Left cardiac atrium (tissue), 4 donors: ENCODE measurements at places on chromosomes 12 and 14. TPM values are rescaled to one million over a fixed set of nuclear protein-coding genes. Genes with fewer than 3 reads are reported as not detected.

The RBP5 gene
- total RNA-seq = 0.97 TPM

The MUCL1 gene
- not detected for total RNA-seq

The P2RX2 gene
- not detected for total RNA-seq

The RDH16 gene
- 0.29 TPM for total RNA-seq

The KRT8 gene
- 233 TPM for total RNA-seq

The WNT5B gene
- total RNA-seq = 1.8 TPM

The NELL2 gene
- 1.7 TPM for total RNA-seq

The RGS6 gene
- 18.5 TPM for total RNA-seq

The AVPR1A gene
- total RNA-seq = 1.9 TPM

The FANCM gene
- 3.4 TPM for total RNA-seq

The SRP54 gene
- 28.6 TPM for total RNA-seq

The BCL11B gene
- total RNA-seq = 0.59 TPM

The STAC3 gene
- total RNA-seq = 2.7 TPM
